Pulmonary artery endothelial cell (primary cell): ENCODE measurements at places on chromosomes 5 and 9.
A peak's percentile ranks its signal among the peaks of the same experiment; 100 is the strongest.

DNA sequence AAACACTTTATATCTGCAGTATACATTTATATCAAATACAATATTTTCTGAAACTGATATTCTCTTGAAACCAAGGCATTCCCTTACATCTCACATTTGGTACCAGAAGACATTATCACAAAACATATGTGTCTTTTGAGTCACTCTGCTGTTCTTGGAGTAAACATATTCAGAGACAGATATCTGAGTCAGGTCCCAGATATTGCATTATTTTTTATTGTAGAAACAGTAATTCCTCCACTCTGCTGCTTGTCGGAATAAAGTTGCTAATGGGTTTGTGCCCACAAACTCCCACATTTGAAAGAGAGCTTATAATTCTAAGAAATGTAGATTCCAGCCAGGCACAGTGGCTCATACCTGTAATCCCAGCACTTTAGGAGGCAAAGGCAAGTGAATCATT is 261.1 kb upstream of the DAPK1 start:
- DNase-seq: no peak

GRCh38 chr5:32961059-32961415 is 249.9 kb downstream of the NPR3 start:
- no peak for DNase-seq

DNA sequence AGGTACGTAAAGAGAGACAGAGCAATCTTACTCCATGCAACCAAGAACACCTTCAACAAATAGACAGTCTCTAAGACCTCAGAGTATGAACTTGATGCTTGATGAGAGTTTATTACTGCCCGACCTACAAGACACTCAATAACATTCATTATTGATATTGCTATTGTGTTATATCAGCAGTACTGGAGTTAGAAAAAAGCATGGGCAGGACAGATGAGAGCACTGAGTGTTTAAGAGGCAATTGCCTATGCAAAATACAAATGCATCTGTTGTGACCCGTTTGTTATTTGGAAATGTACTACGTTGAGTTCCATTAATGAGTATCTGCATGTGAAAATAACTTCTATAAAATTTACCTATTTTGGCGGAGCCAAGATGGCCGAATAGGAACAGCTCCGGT is 8.1 kb upstream of the MARCOL start:
- no peak for DNase-seq

DNA sequence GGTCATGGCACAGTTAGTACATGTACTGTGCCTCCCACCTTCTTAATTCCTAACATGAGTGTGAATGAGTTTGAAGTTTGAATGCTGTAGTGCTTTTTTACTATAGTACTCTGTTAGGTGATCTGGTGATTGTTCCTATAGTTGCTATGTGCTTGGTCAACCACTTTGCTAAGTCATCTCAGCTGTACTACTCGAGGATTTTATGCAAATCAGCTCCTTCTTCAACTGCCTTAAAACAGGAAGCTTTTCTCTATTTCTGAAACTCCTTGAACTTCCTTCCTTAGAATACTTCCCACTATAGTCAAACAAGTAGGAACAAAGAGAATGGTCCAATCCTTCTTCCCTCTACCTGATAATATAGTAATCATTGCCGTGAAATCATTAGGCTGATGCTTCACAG is 219.6 kb downstream of the CTNND2 start:
- no peak for DNase-seq

- DNase-seq: no peak
Measured at GRCh38 chr5:89125372-89125771, 242.4 kb upstream of the MEF2C start.

- DNase-seq: no peak
Measured at GRCh38 chr9:137499858-137500661, 40.9 kb upstream of the NSMF start.

DNA sequence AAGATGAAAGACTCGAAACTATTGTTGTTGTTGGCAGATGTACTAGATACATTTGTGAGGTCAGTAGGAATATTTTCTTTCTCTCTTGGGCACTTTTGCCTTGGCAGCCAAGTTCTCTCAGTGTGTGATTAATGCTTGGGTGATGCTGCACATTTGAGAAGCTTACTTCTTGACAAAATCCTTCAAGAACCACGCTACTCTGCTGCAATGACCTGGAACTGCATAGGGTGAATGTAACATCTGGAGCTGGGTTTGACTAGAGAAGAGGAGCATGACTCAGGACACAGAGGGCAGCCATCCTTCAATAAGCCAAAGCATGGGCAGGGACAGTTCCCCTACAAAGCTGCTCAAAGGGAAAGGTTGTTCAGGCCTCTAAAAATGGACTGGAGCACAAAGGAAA is 75.5 kb upstream of the PUM3 start:
- no peak for DNase-seq

GRCh38 chr9:127980706-127981558 is at the start of gene EEIG1:
Gene EEIG1 (minus strand): TSS chr9:127980989. CDS start chr9:127980137, 852 bp downstream.
- peak; percentile 64 for DNase-seq

DNA sequence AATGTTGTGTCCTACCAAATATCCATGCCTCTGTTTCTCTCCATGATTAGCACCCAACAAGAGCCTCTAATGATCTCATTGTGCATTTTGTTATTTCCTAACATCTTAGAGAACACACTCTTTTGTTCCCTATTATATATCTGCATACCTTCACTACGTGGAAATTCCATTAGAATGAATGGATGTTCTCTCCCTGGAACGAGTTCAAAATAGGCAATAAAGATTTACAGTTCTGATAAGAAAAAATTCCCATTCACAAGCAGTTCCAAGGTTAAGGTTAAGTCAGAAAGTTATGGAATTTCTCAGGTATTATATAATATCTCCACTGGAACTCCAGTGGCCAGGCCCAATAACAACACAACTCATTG is 83.7 kb downstream of the TRPM6 start:
- DNase-seq: no peak

GRCh38 chr9:113785334-113785733 is 90.8 kb upstream of the ZNF618 start:
- no peak for DNase-seq

DNA sequence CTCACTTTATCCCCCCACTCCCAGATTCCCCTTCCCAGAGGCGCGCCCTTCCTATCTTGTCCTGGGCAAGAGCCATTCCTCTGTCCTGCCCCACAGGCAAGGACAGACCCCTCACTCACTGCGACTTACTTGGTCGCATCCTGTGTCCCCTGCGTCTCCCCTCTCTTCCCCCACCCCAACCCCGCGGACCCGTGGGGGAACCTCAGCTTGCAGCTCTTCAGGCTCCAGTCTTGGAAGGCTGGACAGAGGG is 542 bp downstream of the GGTA1 start:
- DNase-seq: no peak

DNA sequence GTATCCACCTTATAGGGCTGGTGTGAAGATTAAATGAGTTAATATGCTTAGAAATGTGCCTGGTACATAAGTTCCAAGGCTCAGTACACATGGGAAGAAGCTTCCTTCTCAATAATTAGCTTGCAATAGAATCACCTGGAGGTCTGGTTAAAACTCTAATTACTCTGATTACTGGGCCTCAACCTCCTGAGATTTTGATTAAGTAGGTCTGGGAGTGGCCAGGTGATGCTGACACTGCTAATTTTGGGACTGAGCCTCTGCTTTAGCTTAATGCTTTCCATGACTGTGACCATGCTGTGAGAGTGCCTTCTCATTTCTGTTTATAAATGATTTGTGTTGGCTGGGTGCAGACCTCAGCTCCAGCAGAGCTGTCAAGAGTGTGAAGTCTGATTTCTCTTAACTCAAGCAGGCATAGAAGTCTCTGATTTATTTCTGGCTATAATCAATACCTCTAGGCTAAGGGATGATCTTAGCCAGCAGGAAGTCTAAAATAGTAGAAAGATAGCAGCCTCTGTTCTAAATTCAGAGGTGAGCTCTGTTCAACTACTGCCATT is 85.3 kb upstream of the ZNF608 start:
- DNase-seq: no peak

GRCh38 chr5:154461531-154461930 is 15.7 kb downstream of the SAP30L start:
- DNase-seq: no peak

GRCh38 chr5:158992037-158992740 is 107.5 kb downstream of the EBF1 start:
- no peak for DNase-seq

DNA sequence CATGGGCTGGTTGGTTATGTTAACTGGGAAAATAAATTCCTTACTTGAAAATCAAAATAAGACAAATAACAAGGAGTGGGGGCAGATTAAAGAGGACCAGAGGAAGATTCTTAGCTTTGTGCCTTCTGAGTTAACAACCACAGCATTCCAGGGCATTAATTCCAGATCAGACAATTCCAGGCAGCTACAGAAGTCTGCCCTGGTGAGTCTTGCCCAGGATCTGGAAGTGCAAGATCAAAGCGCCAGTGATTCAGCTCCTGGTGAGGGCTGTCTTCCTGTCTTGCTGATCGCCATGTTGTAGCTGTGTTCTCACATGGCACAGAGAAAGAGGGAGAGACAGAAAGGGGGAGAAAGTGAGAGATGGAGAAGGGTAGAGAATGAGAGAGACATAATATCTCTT is 65.6 kb downstream of the ANXA2R start:
- no peak for DNase-seq

GRCh38 chr9:92138157-92138959 is 23.1 kb upstream of the SPTLC1 start:
- no peak for DNase-seq

DNA sequence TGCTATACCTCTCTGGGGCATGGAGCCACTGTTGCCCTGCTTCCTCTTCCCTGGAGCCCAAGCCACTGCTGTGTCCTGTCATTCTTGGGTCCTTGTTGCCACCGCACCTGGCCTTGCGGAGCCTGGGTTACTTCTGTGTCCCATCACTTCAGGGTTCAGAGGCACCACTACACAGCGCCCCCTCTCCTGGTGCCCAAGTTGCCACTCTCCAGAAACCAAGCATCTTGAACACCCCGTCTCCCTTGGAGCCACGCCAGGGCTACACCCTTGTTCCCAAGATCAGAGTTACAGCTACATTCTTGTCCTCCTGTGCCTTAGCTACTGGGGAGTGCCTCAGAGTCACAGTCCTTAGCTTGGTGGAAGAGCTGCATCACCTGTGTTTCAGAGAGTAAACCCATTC is 147.2 kb upstream of the CD180 start:
- DNase-seq: no peak

- DNase-seq: no peak
Measured at GRCh38 chr5:342501-343460, 21.3 kb downstream of the AHRR start.

DNA sequence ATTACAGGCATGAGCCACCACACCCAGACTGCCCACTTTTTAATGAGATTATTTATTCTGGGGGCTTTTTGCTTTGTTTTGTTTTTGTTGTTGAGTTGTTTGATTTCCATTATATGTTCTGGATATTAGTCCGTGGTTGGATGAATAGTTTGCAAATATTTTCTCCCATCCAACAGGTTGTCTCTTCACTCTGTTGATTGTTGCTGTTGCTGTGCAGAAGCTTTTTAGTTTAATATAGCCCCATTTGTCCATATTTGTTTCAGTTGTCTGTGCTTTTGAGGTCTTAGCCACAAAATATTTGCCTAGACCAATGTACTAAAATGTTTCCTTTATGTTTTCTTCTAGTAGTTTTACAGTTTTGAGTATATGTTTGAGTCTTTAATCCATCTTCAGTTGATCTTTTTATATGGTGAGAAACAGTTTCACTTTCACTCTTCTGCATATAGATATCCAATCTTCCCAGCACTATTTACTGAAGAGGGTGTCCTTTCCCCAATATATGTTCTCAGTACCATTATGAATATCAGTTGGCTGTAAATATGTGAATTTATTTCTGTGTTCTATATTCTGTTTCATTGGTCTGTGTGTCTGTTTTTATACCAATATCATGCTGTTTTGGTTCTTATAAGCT is 30.2 kb upstream of the TBCA start:
- DNase-seq: no peak
